ENCODE measurements at places on chromosomes 3 and 15.

DNA sequence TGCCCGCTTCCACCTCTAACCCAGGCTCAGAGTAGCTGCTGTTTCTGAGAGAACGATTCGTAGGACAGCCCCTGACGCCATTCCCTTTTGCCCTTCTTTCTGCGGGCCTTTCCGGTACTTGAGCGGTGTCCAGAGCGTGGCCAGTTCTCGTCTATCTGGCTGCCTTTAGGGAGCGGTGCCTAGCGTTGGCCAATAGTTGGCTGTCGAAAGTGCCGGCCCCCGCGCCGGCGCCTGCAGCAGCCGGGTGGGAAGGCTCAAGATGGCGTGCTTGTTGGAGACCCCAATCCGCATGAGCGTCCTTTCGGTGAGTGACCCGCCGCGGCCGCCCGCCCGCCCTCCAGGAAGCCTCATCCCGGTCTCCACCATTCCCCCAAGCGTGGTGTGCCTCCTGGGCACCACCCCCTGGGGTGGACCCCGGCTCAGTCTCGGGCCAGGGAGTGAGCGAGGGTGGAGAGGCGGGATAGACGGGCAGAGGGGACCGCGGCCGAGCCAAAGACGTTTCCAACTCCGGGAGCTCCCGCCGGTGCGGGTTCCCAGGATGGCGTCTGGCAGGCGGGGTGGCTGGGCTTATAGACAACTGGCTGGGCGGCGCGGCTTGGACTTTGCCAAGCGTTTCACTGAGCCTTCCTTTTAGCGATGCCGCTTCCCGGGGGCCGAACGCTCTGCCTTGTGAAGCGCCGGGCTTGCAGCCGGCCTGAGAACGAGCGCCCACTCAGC, at the start of gene ARMC8:
Gene ARMC8 (plus strand): TSS at position 6 of the 717 bp plus-strand sequence. CDS start 254 bp downstream, at position 260.
- peak; percentile 75 for DNase-seq

GRCh38 chr15:22960126-22960525, 20.0 kb downstream of the CYFIP1 start:
- peak; percentile 35 for DNase-seq

GRCh38 chr3:98921957-98922356, 20.5 kb upstream of the DCBLD2 start:
- no peak for DNase-seq

DNA sequence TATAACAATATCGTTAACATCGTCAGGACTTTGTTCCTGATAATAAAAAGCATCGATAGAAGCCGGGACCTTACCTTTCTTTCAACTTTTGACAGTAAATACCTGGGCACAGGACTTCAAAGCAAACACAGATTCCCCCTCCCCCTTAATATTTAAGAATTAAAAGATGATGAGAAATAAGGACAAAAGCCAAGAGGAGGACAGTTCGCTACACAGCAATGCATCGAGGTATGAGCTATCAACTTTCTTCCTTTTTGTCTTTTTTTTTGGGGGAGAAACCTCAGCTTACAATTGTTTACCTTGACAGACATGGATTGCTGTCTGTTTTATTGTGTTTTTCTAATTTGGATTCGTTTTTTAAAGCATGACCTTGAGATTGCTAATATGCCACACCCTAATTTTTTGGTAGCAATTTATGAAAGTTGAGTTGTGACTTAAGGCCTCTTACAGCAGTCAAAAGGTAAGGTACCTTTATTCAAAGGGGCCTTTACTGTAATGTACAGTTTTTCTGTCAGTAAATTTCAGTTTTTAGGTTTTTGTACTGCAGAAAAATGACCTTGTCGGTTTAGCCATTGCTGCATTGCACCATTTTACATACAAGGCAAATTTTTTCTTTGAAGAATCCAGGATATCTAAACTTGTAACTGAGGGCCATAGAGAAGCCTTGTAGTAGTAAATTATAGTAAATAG, 1.1 kb downstream of the CHD2 start:
- no peak for DNase-seq

- no peak for DNase-seq
Observed at GRCh38 chr3:152386208-152386607, 117.5 kb downstream of the MBNL1 start.

DNA sequence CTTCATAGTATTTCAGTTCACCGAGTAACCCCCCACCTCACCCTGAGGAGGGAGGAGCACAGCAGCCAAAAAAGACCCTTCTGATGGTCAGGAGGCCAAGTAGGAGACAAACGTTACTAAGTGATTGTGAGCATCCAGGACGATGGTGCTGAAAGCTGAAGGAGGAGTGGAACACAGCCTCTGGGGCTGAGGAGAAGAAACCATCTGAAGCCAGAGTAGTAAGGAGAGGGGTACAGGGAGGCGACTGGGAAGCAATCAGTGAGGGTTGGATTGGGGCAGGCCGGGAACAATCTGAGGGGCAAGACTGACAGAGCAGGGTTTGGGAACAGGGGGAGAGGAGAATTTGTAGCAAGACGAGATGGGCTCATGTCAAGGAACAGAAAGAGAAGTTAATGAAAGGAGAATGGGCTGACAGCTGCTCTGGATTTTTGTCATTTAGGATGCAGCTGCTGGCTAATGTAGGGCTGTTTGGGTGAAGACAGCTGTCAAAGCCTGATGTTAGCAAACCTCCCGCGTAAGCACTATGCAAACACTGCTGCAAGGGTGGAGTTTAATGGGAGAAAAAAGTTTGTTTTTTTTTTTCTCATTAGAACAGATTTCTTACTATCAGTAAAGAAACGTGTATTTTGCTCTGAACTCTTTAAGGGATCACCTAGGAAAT, 622.2 kb downstream of the EDEM1 start:
- DNase-seq, result no peak

GRCh38 chr15:41104234-41104633, 11.8 kb downstream of the INO80 start:
- no peak for DNase-seq

DNA sequence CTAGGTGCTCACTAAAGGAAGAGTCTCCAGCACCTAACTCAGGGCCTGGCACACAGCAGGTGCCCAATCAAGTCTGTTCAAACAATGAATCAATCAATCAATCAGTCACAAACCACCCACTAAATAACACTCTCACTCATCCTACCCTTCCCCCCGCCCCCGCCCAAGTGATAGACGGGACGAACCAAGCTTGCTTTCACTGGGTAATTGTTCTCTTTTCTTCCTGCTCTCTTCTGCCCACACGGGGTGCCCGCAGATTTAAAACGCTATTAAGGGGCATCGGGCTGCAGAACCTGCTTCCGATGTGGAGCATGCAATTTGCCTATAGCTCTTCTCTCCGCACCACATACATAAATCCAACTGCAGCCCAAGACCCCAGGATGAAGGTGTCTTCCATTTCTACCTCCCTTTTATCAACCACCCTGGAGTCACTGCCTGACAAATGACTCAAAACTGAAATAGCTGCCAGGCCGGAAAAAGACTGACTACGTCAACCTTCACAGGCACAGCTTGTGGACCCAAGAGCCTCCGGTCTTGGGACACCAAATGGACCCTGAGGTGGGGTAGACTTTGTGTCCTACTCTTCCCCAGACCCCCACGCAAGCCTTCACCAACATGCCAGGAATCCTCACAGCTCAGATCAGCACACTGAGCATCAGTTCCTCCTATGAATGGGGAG, 1.7 kb downstream of the KLHL25 start:
- no peak for DNase-seq

DNA sequence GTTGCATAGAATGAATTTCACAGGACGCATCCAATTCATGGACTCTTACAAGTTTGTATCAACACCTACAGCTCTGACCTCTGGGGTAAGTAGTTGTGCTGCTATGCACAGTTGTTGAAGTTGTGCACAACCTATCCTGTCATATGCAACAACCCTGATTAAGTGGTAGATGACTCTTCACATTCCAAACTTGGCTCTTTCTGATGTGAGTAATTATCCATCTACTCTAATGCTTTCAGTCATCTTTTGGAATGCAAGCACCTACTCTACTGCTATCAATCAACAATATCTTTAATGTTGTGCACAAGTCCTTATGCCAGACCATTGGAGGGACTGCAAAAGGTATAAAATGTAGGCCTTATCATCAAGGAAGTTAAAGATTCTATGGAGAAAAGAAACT, 921.4 kb downstream of the MCTP2 start:
- no peak for DNase-seq

- no peak for DNase-seq
Observed at GRCh38 chr15:43541785-43542184, 24.4 kb downstream of the MAP1A start.

DNA sequence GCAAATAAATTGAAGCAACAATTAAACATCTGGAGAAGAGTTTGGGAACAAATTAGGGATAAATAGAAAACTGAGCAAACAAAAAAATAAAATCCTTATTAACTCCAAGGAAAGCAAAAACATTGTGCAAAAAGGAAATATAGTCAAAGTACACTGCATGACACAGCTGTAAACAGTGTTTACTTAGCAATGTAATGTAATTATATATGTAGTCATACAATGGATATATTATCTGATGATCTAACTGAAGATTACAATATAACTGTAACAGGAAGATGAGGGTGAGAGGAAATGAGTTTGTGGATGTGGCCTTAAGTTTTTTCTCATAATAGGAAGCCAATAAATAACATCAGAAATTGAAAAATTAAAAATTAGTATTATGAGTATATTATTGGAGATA, 42.5 kb downstream of the SCN10A start:
- DNase-seq, result no peak

- DNase-seq, result no peak
Observed at GRCh38 chr3:122025296-122025695, 3.2 kb upstream of the ILDR1 start.

DNA sequence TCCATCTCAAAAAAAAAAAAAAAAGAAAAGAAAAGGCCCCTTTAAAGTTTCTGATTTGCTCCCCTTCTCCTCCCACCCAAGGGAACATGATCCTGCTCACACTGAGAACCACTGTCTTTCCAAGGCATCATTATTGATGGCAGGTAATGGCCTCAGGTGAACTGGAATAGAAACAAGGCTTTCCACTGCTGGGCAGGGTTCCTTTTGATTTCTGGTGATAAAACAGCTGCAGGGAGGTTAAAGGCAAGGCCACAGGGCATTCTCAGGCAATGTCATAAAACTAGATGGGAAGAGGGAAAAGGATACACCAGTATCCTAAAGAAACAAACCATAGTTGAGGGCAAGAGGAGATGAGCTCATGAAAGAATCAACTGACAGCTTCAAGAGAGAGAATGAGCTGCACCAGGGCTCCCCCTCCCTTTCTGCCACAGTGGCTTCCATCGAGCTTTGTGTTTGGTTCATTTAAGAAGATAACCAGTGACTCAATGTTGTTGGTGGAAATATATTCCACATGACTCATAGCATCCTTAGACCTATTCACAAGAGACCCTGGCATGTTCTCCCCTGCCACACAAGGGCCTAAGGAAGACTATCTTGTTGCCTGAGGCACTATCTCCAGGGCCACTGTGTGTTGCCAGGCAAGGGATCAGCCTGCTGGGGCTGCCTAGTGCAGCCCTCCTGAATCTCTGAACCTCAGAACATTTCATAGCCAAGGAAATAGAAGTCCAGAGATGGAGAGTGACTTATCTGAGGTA, 86.4 kb downstream of the WDR76 start:
- DNase-seq, result no peak

GRCh38 chr3:17469520-17469919, 272.9 kb downstream of the TBC1D5 start:
- DNase-seq, result no peak

DNA sequence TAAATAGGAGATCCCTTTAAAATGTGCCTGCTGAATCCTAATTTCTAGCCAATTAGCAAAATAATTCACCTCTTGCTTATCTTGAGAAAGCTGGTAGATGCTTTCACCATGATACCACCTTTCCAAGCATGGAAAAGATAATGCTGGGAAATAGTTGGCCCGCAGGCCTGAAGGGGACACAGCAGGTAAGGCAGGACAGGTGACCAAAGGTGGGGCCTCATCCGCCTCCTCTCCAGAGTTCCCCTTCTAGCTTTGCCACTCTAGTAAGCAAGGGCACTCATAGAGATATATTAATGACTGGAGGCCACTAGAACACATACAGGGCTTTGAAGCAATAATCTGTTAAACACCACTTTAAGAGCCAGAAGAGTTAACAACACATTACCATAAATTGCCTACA, 45.5 kb downstream of the SATB1 start:
- no peak for DNase-seq

GRCh38 chr15:85741021-85741421, 53.7 kb downstream of the KLHL25 start:
- DNase-seq, result no peak

GRCh38 chr3:181888234-181888633, 176.5 kb downstream of the SOX2 start:
- no peak for DNase-seq

DNA sequence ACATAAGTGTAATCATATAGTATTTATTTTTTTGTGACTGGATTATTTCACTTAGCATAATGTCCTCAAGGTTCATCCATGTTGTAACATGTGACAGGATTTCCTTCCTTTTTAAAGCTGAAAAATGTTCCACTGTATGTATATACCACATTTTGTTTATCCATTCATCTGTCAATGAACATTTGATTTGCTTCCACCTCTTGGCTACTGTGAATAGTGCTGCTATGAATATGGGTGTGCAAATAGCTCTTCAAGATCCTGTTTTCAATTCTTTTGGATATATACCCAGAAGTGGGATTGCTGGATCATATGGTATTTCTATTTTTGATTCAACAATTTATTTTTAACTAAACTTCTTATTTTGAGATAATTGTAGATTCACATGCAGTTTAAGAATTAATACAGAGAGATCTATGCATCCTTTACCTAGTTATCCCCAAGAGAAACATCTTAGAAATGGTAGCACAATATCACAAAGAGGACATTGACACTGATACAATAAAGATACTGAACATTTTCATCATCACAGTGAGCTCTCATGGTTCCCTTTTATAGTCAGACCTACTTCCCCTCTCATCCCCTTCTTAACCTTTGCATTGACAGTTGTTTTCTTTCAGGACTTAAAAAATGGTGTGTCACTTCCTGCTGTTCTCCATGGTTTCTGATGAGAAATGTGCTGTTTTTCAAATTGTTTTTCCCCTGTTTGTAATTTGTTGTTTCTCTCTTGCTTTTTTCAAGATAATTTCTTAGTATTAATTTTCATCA, 90.1 kb downstream of the SATB1 start:
- DNase-seq, result no peak

DNA sequence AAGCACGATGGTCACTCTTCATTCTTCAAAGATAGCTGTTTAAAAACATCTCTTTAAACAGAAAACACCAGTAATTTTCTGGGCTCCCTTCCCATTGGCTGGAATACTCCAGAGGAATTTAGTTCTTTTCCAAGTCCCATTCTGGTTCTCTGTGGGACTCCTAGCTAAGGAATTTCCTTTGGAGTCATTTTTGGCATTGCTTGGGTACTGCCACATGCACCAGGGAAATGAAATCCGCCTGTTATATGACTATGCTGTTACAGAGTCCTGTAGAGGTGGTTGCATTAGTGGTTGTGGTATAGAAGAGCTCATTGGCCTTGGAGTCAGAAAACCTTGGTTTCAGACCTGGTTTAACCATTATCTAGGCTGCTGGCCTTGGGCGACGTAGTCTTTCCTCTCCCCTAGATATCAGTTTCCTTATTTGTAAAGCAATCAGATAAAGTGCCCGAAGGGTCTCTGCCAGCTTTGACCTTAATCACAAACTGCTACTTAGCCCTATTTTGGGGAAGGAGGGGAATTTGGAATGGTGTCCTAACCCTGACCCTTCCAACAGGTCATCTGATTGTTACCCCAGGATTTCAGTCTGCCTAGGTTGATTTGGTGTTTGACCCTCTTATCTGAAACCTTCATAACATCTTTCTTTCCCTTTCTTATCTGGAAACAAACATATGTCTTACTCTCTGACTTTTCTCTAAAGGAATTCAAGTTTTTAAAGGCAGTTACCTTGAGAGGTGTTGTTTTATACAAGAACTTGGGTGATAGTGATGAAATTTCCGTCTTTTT, 13.4 kb downstream of the RTP1 start:
- no peak for DNase-seq
